ENCODE measurements at places on chromosomes 13 and 19. TPM values are rescaled to one million over a fixed set of nuclear protein-coding genes. Genes with fewer than 3 reads are reported as not detected.
A peak's percentile ranks its signal among the peaks of the same experiment; 100 is the strongest.

The LAIR2 gene
- not detected for total RNA-seq

The TTC9B gene
- not detected for total RNA-seq

The ZNF414 gene
- 1.8 TPM for total RNA-seq

- DNase-seq = no peak
Observed at GRCh38 chr19:12484011-12484370, 625 bp downstream of the ZNF709 start.

DNA sequence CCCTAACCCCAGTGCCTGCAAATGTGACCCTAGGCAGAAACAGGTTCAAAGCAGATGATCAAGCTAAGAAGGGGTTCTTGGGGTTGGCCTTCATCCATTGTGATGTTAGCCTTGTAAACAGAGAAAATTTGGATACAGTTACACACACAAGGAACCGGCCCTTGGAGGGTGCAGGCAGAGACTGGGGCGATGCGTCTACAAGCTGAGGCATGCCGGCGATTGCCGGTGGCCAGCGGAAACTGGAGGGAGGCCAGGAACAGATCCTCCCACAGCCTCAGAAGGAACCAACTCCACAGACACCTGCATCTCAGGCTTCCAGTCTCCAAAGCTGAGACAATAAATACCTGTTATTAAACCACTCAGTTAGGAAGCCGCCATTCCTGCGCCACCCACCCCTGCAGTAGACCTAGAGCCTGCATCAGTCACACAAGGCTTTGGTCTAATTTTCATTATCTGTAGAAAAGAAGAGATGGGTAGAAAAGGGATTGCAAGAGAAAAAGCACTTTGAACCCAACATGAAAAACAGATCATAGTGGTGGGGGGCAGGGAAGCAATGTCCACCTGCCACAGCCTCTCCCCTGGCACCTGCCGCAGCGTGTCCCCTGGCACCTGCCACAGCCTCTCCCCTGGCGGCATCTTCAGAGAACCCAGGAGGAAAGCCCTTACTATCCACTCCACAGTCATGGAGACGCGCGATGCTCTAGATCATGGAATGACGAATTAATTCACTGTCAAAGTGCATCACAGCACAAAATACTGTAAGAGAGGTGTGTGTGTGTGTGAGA is 119.7 kb upstream of the SOX1 start:
- no peak for DNase-seq

DNA sequence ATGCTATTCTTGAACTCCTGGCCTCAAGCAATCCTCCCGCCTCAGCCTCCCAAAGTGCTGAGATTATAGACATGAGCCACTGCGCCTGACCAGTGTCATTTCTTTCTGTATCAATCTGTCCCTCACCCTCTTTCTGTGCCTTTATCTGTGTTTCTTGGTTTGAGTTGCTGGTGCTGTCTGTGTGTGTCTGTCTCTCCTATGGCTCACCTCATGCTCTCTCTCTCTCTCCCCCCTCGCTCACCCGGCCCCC is 9.9 kb downstream of the IRF2BP1 start:
- peak; percentile 18 for DNase-seq

GRCh38 chr13:52744842-52745375 is 5.3 kb upstream of the CNMD start:
- no peak for DNase-seq

DNA sequence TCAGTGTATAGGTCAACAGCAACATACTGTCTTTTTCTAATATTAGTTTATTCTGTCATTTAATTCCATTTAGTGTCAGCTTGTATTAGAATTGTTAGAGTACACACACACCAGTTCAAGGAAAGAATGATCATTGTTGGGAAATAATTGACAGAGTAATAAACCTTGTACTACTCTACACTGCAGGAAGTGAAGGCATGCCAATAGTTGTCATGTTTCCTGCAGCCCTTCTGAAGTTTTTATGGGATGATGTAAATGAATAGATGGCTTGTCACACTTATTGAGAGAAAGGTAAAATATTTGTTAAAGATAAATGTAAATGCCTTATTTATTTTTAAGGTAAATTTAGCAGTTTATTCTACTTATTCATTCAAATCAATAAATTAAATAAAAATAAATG is 306.9 kb upstream of the KLHL1 start:
- DNase-seq = no peak

GRCh38 chr19:47093254-47093653 is 20.3 kb downstream of the ZC3H4 start:
- no peak for DNase-seq

DNA sequence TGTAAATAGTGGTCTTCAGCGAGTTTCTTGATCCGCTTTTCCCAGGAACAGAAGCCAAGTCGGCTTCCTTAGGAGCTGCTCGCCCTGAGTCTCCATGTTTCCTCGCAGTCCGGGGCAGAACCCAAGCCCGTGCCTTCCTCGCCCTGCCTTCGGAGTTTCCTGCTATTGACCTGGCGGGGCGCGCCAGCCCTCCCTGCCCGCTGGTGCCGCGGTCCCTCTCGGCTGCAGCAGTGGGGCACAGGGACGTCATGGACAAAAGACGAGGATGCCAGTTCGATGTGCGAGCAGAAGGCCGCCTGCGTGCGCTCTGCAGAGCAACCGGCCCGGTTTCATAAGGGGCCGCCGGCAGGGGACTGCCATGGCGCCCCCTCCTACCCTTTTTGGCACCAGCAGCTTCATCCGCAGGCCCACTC is 156.6 kb downstream of the TM9SF2 start:
- peak; percentile 67 for DNase-seq

GRCh38 chr19:43820098-43820883 is 6.8 kb upstream of the ZNF283 start:
- peak; percentile 78 for DNase-seq

DNA sequence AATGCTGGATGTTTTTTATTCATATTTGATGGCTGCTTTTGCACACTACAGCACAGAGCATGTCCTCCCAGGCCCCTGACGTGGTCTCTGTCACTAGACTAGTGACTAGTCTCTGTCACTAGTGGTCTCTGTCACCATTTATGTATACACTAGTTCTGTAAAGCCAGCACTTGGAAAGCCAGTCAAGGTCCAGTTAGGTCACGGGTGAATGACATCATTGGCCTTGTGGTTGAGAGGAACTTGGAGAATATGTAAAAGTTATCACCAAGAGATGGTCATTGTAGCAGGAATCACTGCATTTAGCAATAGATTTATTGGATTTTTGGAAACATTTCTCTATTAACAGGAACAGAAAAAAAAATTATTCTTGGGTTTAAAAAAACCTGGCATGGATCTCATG is 72.9 kb downstream of the SHISA2 start:
- no peak for DNase-seq

DNA sequence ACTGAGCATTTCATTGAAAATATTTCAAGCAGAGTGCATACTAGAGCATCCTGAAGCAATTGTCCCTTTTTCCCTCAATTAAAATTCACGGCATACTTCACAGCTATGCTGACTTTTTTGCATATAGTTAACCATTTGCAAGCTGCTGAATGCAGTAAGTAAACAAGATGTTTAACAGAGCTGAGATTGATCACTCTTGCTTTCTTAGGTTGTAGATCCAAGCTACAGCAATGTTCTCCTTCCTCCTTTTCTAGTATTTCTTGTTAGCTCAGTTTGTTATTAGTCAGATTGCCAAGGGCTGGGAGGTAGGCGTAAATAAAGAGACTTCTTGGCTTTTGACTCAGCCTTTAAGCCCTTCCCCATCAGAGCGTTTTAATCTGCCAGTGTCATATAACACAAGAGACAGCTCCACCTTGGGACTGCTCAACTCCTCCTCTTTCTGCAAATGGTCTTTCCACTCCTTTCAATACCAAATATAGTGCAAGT is at the start of gene SLITRK6:
TSS of gene SLITRK6 (minus strand) at position 323 of the 486 bp plus-strand sequence. CDS start 2,911 bp downstream, outside the sequence.
- DNase-seq = peak; percentile 5
